Thoracic aorta (tissue), 2 donors: ENCODE measurements at places on chromosomes 16 and 17. TPM values are rescaled to one million over a fixed set of nuclear protein-coding genes. Genes with fewer than 3 reads are reported as not detected.
A peak's percentile ranks its signal among the peaks of the same experiment; 100 is the strongest.

- H3K4me3 ChIP-seq = no peak overlapping the region
- H3K27me3 ChIP-seq = no peaks in the 10 kb centered on the region
- no peak overlapping the region for H3K27ac ChIP-seq
- peaks cover 43% of the 10 kb centered on the region for H3K36me3 ChIP-seq
These were observed 27.9 kb upstream of the C16orf95 start for GRCh38 chr16:87344931-87345631.

- H3K4me3 ChIP-seq = no peak overlapping the region
- H3K36me3 ChIP-seq = no peaks in the 10 kb centered on the region
- no peaks in the 10 kb centered on the region for H3K4me1 ChIP-seq
- no peak overlapping the region for H3K27ac ChIP-seq
- H3K27me3 ChIP-seq = no peaks in the 10 kb centered on the region
These were observed 31.8 kb downstream of the HNF1B start for GRCh38 chr17:37713028-37713431.

DNA sequence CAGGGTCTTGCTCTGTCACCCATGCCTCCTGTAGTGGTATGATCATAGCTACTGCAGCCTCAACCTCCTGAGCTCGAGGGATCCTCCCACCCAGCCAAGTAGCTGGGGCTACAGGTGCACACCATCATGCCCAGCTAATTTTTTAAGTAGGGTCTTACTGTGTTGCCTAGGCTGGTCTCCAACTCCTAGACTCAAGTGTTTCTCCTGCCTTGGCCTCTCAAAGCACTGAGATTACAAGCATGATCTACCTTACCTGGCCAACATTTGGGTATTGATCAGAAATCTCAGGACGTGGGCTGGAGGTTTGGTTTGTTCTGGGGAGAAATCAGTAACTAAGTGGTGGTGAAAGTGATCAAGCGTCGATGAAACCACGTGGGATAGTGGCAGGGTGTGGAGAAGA, 4.1 kb downstream of the CHD9 start:
- DNase-seq = no peak
- H3K27ac ChIP-seq = no peak overlapping the region
- no peak overlapping the region for H3K4me3 ChIP-seq
- H3K4me1 ChIP-seq = peaks cover 18% of the 10 kb centered on the region

DNA sequence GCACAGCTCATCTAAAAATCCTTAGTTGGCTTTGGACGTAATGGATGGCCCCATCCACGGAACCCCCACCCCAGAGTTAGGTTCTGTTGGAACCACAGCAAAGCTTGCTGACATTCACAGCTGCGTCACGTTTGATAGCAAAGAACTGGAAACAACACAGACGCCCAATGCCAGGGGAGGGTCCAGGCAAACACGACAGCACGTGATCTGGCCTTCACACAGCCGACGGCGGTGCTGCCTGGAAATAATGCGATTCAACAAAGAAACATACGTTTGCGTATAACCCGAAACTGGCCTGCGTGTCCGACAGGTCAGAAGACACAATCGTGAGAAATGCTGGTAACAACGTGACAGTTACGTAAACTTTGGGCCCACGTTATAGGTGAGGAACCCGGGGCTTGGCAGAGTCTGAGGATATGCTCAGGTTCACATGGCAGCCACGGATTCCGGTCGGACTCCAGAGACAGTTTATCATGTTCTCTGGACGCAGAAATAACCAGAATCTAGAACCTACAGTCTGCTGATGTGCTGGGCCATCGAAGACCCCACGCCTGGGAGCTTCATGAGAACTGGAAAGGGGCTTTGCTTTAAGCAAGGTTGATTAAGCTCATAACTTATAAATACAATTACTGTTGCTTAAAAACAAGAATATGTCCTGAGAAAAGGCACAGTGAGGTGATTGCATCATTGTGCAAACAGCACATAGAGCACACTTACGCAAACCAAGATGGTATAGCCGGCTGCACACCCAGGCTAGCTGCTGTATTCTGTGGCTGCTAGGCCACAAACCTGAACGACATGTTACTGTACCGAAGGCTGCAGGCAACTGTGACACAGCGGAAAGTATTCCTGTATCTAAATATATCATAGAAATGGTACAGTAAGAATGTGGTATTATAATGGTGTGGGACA, 70.4 kb downstream of the RPH3AL start:
- no peak overlapping the region for H3K4me3 ChIP-seq
- no peak for DNase-seq
- H3K27ac ChIP-seq = no peak overlapping the region
- no peaks in the 10 kb centered on the region for H3K36me3 ChIP-seq
- no peaks in the 10 kb centered on the region for H3K4me1 ChIP-seq
- H3K27me3 ChIP-seq = no peaks in the 10 kb centered on the region

- no peak for DNase-seq
- H3K36me3 ChIP-seq = peaks cover 14% of the 10 kb centered on the region
- no peak overlapping the region for H3K4me3 ChIP-seq
- peak overlapping the region; percentile 56 for H3K27ac ChIP-seq
These were observed 38.5 kb downstream of the PGS1 start for GRCh38 chr17:78416791-78417530.

- no peaks in the 10 kb centered on the region for H3K27me3 ChIP-seq
- DNase-seq = no peak
- H3K4me3 ChIP-seq = no peak overlapping the region
- no peaks in the 10 kb centered on the region for H3K36me3 ChIP-seq
These were observed 73.0 kb upstream of the FOXF1 start for GRCh38 chr16:86437348-86437747.

- H3K27me3 ChIP-seq = no peaks in the 10 kb centered on the region
- H3K36me3 ChIP-seq = peaks cover 6% of the 10 kb centered on the region
- DNase-seq = peak; percentile 69
- H3K4me1 ChIP-seq = peaks cover 42% of the 10 kb centered on the region
- H3K27ac ChIP-seq = peak overlapping the region; percentile 85
- H3K4me3 ChIP-seq = peak overlapping the region; percentile 16
These were observed 32.2 kb upstream of the CHMP6 start for GRCh38 chr17:80959330-80960036.

DNA sequence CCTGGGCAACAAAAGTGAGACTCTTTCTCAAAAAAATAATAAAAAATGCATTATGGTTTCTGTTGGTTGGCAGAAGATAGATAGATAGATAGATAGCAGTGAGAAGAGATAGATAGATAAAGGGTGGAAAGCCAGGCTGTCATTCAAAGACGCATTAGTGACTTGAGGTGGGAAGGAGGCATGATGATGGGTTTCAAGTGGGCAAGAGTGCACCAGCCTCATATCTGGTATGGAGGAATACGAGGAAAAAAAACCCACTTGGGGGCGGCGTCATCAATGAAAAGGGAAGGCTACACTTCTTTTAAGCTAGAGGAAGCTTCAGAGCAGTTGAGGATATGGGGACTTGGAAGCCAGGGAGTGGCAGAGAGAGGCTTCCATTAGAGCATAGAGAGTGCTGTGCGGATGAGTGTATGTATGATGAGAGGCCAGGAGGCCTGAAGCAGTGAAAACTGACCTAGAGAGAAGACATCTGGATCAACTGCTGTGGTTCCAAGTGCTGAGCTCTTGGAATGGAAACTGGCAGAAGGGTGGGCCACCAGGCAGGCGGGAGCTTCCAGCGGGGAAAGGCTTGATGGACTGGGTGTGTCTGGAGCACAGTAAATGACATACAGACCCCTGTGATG, 31.8 kb downstream of the CEP95 start:
- H3K27ac ChIP-seq = no peak overlapping the region
- H3K4me3 ChIP-seq = no peak overlapping the region
- H3K27me3 ChIP-seq = no peaks in the 10 kb centered on the region
- H3K4me1 ChIP-seq = no peaks in the 10 kb centered on the region
- no peak for DNase-seq

Gene SLC9A5
- 1.8 TPM for total RNA-seq
